Cortex of kidney (tissue), 1 donor: ENCODE measurements at places on chromosomes 1 and 21.

DNA sequence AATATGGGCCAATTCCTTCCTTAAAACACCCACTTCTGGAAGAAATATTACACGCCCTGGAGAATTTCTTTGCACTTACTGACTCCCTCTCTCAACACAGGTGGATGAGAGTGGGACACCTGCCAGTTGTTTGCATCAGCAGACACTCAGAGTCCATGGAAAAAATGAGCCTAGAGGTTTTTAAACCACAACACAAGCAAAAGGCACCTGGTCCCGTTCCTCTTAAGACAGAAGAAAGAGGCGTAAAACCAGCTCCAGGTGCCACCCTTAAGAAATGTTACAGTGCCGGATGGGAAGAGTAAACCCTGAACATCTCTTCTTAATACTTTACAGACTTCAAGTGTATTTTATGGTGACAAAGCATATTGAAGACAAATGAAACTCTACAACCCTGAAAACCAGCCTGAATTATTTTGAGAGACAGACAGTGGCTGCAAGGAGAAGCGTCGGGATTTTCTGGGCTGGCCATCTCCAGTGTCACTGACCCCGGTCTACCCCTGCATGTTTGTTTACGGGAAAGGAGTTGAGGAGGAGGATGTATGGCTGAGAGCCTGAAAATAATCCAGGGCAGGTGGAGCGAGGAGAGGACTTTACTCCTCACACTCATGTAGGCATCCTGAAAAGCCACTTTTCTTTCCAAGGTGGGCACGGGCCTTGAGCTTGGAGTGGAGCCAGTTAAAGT lies 7.8 kb upstream of the RIPK4 start:
- no peak for DNase-seq

GRCh38 chr1:86082183-86082582 lies 74.4 kb downstream of the COL24A1 start:
- DNase-seq, result no peak

- DNase-seq, result no peak
Observed at GRCh38 chr1:199867601-199868000, 159.9 kb upstream of the NR5A2 start.

GRCh38 chr1:210293171-210293607 lies 35.5 kb upstream of the HHAT start:
- no peak for DNase-seq

- DNase-seq, result no peak
Observed at GRCh38 chr1:184695023-184695422, 59.6 kb downstream of the EDEM3 start.

- DNase-seq, result no peak
Observed at GRCh38 chr1:65164633-65165032, 16.6 kb downstream of the AK4 start.

DNA sequence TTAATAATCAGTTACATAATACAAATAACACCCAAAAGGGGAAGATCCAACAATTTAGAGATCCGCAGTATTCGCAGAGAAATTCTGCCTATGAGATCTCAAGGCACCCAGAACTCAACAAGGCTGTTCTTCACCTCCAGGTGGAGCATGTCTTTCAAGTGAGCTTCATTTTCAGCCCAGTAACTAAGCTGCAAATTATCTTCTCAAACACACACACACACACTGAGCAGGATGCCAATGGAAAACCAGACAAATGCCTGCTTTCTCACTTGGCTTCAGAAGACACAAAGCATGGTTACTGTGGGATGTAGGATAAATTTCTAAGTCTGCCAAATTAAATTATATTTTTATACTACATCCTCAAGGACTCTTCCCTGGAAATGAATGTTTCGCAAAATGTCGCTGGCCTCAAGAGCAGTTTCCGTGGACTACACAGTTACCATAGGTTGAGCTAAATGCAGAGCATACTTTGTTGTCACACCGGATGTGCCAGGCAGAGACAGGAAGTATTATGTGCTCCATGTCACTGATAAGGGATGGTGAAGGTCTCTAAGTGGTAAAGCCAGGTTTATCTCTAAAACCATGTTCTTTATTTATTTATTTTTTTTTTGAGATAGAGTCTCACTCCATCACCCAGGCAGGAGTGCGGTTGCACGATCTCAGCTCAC lies 30.3 kb downstream of the UBR4 start:
- DNase-seq, result no peak

GRCh38 chr1:104636581-104636980 lies 886.9 kb downstream of the AMY1C start:
- no peak for DNase-seq

DNA sequence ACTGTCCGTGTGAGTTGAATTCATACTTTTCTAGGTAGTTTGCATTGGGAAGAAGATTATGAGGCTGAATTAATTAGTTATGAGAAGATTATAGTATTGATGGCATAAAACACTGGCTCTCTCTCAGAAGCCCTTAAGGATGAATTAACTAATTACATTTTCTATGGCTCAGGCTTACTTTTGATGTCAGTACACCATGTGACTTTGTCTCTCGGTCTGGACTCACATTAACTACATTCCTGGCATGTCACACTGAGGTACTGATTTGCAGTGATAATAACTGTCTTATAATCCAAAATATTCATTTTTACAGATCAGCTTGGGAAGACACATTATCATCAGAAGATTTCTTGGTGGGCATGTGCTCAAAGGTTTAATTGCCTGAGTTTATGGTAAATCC lies 362.2 kb downstream of the ZP4 start:
- no peak for DNase-seq
